ENCODE measurements at places on chromosomes 6 and 20.

GRCh38 chr6:20162515-20162914 is 49.8 kb downstream of the MBOAT1 start:
- no peak for DNase-seq

DNA sequence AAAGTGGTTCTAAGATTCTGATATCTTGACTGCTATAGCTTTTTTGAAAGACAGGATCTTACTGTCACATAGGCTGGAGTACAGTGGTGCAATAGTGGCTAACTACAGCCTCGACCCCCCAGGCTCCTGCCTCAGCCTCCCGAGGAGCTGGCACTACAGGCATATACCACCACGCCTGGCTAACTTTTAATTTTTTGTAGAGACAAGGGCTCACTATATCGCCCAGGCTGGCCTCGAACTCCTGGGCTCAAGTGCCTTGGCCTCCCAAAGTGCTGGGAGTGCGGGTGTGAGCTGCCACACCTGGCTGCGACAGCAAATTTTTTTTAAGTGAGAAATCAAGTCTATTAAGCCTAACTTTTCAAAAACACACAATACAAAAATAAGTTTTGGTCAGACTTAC is 106.6 kb downstream of the NOL4L start:
- no peak for DNase-seq

DNA sequence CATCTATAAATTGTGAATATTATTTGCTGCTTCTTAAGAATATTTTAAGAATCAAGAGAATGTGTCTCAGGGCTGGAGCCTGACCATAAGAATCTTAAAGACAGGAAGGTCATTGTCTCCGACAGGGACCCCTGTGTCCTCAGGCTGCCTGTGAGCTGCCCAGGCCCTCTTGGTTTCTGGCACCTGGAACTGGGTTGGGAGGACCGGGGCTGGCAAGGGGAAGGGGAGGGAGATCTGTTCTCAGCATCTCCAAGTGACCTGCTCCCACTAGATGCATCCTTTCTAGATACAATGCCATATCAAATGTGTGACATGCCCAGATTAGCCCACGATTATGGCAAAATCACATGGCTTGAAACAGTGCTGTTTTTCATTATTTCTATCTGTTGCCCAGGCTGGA is 110.5 kb downstream of the SCML4 start:
- no peak for DNase-seq

- DNase-seq = peak; percentile 67
Measured at GRCh38 chr6:161242779-161243693, 30.8 kb downstream of the AGPAT4 start.

DNA sequence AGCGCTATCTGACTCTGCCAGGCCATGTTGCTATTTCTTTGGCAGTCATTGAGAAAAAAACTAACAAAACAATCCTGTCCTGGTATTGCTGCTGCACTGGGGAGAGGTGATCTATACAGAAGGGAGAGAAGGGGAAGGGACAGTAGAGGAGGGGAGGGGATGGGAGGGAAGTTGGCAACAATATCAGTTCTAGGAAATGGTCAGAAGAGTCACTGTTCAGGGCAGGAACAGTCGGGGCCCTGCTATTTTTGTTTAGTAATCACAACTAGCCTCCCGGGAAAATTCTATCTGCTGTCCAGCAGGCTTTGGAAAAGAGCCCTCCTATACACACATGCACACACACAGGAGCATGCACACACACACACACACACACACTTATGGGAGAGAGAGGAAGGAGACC is 142.3 kb upstream of the CARMIL1 start:
- DNase-seq = no peak

DNA sequence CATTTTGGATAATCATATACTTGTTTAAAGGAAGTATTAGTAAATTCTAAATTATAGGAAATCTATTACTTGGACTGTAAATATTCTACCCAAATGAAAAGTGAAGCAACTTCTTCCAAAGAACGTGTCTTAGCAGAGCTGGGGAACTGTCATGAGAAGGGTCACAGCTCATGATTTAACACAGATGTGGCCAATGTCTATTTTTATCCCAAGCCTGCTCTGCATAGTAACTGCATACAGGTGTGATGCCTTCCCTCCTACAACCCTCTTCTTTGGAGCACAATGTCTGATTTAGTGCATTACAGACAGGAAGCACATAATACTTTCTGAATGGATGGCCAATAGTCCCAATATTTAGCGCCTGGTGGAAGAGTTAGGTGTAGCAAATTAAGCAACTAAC is 138.7 kb upstream of the THEMIS start:
- no peak for DNase-seq

DNA sequence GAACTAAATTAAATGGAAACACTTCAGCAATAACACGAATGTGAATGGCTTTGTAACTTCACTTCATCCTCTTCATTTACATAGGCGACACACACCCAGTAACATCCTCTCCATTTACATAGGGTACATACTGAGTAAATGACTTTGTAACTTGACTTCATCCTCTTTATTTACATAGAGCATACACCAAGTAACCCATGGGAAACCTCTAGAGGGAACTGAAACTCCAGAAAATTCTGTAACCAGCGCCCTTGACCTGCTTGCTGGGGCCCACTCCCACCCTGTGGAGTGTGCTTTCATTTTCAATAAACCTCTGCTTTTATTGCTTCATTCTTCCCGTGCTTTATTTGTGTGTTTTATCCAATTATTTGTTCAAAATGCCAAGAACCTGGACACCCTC is 81.6 kb upstream of the OPRM1 start:
- DNase-seq = no peak

DNA sequence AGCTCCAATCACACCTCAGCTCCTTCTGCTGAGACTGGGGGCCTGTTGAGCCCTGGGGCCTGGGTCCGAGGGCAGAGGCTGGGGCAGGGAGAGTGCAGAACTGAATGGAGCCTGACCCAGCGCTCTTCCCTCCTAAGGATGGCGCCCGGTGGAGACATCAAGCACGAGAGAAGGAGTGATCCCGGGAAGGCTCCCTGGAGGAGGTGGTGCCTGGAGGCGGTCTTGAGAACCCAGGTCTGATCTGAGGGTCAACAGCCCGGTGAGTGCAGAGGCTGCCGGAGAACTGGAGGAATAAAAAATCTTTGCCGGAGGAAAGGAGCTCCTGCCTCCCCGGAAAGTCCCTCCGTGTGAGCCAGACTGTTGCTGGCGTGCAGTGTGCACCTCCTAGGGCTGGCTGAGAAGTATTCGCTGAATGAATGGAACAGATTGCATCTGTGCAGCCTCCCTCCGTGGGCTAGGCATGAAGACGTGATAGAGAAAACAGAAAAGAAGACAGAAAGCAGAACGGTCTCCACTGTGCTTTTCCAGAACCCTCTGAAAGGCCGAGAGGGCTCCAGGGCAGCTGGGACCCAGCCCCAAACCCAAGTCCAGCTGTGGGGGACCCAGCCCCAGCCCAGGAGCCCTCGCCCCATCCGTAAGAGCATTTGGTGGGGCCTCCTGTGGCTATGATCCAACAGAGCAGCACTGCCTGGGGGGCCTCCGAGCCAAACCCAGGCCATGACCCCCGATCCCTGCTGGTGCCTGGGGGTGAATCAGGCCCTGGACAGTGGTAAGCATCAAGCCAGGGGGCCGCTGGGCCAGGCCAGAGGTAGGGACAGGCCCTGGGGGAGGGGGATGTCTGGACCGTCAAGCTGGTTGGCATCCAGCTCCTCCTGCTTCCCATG is 6.9 kb upstream of the HRH3 start:
- no peak for DNase-seq

- no peak for DNase-seq
Measured at GRCh38 chr6:81937296-81937937, 184.9 kb upstream of the TENT5A start.

DNA sequence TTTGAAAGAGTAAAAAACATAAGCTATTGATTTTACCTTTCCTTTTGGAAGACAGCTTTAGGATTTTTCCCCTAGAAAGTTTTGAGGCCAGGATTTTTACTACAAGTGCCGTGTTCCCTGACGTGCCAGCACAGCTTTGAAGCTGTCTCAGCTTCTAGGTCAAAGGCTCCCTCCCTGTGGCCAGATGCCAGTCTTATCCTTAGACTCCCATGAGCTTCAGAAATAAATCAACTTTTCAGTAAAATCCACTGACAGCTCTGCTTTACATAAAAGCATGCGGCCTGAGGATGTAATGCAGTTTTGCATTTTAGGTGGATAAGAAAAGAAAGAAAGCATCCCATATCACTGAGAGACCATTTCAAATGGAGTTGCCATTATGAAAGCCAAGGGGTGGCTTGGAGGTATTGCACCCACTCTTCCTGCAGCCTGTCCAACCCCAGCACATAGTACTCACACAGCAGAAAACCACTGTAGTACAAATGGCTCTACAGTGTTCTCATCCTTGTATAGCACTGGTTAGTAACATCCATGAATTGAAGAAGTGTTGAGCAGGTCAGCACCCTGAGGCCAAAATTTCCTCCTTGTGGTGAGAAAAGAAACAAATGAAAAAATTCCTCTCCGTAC is 15.2 kb upstream of the ATXN1 start:
- no peak for DNase-seq

DNA sequence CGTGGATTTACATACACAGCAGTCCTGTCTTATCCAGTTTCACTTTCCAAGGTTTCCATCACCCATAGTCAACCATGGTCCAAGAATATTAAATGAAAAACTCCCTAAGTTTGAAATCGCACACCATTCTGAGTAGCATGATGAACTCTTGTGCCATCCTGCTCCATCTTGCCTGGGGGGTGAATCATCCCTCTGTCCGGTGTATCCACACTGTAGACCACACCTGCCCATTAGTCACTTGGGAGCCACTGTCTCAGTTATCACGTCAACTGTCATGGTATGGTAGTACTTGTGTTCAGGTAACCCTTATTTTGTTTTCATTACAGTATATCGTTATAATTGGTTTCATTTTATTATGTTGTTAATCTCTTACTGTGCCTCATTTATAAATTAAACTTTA is 38.5 kb downstream of the PTGIS start:
- no peak for DNase-seq

DNA sequence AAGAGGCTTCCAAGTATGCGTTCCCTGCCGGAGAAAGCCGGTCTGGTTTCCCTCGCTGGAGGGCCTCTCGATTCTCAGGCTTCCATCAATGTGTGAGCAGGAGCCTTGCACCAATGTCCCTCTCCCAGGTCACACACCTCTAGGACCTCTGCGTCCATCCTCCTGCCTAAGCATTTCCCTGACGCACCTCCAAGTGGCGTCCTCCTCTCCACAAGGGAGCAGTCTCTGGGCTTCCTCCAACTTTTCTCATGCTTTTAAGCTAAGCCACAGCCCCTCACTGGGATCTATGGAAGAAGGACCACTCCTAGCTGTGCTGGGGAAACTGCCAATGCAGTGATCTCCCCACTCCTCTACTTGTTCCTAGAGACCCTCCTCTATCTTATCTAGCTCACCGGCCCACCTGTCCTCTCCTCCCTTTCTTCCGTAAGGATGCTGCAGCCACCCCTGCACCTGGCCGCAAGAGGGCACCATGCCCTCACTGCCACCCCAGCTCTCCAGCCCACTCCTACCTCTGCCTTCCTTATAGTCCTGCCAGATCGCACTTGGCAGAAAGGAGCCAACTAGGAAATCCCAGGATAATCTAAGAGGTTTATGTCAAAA is 258.7 kb downstream of the LRFN2 start:
- peak; percentile 19 for DNase-seq

DNA sequence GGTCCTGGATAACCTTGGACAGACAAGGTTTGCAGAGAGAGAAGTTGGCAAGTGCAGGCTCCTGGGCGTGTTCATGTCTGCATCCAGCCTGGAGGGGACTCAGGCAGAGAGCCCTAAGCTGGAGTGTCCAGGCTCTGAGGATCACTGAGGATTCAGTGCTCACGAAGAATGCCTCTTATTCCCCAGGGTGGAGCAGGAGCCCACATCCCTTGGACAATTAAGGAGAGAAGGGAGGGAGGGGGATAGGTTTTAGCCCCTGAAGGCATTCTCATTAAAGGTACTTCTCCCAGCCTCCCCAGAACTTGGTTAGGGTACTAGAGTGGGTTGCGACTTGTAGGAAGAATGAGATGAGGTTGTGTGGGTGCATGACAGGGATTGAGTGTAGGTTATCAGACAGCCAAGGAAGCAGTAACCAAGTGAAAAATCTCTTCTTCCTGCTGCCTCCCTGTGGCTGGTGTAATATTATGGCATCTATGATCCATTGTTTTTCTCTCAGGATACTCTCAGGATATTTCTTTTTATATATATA is 680 bp downstream of the HLA-DPB1 start:
- DNase-seq = peak; percentile 33

- no peak for DNase-seq
Measured at GRCh38 chr6:45655745-45656476, 278.2 kb upstream of the SUPT3H start.

- DNase-seq = no peak
Measured at GRCh38 chr20:50834599-50835005, 39.7 kb downstream of the BCAS4 start.

GRCh38 chr20:36435592-36436541 is 105.5 kb upstream of the MYL9 start:
- peak; percentile 82 for DNase-seq

DNA sequence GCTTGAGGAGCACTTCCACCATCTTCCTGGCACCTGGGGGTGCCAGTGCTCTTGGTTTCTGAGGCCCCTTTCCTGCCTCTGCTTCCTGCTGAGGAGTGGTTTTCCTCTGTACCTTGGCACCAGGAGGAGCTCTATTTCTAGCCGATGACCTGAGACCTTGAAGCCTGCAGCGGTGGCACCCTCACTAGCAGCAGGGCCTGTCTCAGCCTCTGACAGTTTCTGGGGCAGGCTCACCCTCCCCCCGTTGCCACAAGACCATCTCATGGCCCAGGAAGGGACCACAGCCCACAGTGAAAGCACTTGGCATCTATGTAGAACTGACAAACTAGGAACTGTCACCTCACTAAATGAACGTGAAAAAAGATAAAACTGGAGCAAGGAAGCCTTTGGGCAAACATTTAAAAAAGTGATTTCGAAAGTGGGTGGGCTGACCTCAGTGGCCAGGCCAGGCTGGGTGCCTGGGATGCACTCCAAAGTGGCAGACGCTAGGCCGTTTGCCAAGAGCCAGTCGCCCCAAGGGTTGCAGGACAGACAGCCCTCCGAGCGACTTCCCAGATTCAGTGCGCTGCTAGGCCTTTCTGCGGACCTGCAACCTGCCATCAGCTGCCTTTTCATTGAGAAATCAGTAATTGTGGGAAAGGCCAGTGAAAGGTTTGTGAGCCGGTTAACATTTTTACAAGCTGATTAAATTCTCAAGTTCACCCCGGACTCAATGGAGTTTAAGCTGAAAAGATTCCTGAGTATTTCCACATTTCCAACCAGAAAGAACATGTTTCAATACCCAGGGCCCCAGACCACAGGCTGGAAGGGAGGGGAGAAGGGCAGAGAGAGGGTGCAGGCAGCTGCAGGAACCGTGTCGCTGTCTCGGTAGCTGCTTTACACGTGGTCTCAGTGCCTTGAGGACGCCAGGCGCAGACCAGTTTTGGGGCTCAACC is 303.7 kb downstream of the ESR1 start:
- no peak for DNase-seq

GRCh38 chr6:36053878-36054277 is 26.3 kb downstream of the MAPK14 start:
- no peak for DNase-seq

GRCh38 chr6:150925976-150926375 is 60.5 kb downstream of the MTHFD1L start:
- DNase-seq = no peak

GRCh38 chr6:66662196-66662595 is 955.2 kb upstream of the EYS start:
- DNase-seq = no peak

All from T-cell (primary cell).